Dorsolateral prefrontal cortex (tissue), 122 donors: ENCODE measurements at places on chromosomes 12 and 14.

- DNase-seq: peak; percentile 65
Measured at GRCh38 chr14:24052656-24053547, 1.1 kb downstream of the CARMIL3 start.

GRCh38 chr12:105455261-105455660 lies 124.8 kb downstream of the C12orf75 start:
- no peak for DNase-seq

DNA sequence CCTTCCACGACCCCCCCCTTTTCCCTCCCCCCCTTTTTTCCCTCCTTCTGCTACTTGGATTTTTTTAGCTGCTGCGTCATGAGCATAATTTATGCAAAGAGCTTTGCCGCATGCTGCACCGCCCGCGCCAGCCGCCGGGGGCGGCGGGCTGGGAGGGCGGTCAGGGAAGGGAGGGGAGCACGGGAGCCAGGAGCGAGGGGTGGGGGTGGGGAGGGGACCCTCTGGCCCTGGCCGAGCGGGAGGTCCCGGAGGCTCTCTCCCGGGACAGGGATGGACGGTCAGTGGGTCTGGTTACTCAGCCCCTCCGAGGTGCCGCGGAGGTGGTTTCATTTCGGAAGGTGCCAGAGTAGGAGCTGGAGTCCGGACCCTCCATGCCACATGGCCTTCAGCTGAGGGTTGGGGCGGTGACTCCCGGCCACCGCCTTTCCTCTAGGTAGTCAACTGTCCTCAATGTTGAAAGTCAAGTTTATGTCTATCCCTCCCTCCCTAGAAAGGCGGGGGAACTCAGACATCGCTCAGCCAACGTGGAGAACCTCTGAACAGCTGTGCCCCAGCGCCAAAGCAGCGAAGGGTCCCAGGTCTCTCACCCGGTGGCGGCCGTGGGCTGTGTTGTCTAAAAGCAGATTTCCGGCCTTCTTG lies at the start of gene POU6F1:
TSS of gene POU6F1 (minus strand) at position 95 of the 639 bp plus-strand sequence. CDS start 11,226 bp downstream, outside the sequence.
- DNase-seq: peak; percentile 35

DNA sequence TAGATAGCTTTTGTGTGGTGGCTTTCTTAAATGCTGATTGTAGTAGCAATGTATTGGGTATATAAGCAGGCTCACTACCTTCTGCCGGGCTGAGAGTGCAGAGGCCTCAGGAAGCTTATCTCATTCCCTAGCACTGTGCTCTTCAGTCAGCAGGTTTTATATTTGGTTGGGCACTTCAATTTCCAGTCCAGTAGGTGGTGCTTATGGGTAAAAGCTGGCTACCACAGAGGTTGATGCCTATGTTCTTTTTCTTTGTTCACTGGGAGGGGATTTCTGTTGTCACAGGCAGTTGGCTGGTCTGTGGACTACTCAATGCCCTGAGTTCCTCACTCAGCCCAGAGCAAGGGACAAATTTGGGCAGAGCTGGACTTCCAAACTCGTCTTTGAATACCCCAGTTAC lies 43.0 kb upstream of the GLIPR1 start:
- no peak for DNase-seq

DNA sequence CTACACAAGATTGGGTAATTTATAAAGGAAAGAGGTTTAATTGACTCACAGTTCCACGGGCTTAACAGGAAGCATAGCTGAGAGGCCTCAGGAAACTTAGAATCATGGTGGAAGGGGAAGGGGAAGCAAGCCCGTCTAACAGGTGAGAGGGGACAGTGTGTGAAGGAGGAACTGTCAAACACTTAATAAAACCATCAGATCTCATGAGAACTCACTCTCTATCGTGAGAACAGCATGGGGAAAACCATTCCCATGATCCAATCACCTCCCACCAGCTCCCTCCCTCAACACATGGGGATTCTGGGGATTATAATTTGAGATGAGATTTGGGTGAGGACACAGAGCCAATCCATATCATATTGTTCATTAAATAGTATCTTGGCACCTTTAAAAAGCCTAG lies 56.1 kb downstream of the EPS8 start:
- no peak for DNase-seq

DNA sequence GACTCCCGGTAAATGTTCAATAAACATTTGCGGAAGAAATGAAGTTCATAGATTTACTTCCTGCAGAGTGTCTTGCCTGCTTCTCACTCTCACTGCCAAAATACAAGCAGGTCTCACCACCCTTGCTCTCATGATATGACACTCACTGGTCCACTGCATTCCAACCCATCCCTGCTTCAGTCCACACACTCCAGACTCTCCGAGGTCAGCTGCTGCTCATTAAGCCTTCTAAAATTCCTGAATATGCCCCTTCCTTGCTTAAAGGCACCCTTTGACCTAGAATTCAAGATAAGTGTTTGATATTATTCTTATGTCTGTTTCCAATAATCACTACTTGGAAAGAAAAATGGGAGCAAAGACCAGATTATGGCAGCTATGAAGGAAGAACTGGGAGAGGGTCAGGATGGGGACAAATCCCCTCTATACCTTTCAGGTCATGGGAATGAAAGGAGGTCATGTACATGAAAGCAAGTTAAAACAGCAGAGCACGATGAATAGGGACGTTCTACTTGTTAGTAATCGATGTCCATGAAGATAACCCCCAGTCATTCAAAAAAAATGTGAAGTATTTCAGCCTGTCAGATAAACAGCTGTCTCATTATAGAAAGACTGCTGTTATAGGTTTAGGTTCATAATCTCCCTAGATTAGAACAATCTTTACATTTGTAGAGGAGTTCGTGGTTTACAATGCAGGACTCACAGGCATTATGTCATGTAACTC lies 10.5 kb upstream of the NID2 start:
- no peak for DNase-seq

DNA sequence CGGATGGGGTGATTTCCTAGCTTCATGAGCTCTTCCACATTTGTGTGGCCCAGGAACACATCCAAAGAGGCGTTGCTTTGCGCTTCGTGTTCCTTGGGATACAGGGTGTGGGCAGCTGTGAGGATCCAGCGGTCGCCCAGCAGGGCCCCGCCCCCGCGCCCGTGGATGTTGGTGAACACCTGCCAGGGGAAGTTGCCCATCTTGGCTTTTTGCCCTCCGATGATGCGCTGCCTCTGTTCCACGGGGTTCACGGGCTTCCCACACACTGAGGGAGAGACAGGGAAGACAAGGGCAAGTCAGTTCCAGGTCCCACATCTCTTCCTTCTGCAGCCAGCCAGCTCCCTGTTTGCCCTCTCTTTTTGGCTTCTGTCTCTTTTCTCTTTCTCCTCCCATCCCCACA lies 11.2 kb downstream of the C1R start:
- DNase-seq: no peak

DNA sequence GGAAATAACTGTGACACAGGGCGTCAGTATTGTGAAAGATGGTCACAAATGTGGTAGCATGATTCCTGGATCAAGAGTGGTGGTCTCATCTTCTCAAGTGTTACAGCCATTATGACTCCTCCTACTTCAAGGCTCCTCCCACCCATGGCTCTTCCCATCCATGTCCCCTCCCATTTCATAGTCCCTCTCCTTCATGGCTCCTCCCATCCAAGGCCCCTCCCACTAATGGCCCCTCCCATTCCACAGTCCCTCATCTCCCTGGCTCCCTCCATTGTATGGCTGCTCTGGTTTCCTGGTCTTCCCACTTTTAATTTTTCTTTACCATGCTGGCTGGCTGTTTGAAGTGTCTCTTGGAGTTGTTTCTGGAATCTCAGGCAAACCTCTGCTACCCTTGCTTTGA lies 1375.2 kb upstream of the TMEM132C start:
- DNase-seq: no peak

DNA sequence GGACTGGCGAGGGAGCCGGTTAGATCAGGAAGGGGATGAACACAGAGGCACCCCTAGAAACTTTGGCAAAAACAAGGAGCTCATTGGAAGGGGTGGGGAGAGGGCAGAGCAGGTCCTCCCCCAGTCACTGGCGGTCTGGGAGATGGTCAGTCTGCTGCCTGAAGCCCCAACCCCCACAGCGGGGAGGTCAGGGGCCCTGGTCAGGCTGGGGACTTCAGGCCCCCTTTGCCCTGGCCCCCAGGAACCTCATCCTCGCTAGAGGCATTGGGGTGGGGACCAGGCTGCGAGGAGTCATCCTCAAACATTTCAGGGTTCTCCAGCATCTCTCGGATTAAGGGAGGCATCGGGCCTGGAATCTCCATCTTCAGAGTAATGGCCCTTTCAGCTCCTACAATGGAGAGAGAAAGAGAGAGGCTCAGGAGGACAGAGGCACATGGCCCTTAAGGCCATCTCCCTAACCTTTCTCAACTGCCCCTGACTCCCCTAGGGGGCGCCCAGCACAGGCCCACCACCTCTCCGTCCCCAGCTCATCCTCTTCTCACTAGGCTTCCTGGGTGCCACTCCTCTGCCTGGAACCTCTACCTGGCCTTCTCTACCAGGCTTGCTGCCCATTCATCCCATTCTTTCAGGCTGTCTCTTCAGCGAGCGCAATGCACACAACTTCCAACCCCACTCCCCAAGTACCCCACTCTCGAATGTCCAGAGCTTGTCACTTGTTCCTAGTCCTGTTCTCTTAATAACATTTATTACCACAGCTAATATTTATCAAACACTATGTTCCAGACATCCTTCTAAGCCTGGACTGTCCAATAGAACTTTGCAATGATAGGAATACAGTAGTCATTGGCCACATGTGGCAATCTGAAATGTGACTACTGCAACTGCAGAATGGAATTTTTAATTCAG lies 4.7 kb upstream of the ITGB7 start:
- DNase-seq: no peak

DNA sequence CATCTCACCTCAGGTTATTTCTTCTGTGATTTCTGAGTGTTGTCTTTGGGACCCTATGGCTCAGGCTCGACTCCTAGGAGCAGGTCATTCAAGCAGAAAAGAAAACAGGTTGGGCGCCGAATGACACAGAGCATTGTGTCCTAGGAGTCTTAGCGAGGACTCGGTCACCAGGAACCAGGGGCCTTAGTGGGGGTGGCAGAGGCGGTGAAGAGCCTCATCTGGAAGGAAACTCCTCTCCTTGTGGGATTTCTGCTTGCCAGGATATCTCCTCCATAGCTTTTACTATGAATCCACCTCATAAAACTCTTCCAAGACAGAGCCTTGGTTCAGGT lies 630 bp downstream of the PLEKHH1 start:
- no peak for DNase-seq

- no peak for DNase-seq
Measured at GRCh38 chr12:47801170-47801903, 18.4 kb downstream of the HDAC7 start.

GRCh38 chr14:54722791-54723432 lies 156.0 kb downstream of the SAMD4A start:
- no peak for DNase-seq

- no peak for DNase-seq
Measured at GRCh38 chr12:6527711-6528110, 6.6 kb upstream of the GAPDH start.

DNA sequence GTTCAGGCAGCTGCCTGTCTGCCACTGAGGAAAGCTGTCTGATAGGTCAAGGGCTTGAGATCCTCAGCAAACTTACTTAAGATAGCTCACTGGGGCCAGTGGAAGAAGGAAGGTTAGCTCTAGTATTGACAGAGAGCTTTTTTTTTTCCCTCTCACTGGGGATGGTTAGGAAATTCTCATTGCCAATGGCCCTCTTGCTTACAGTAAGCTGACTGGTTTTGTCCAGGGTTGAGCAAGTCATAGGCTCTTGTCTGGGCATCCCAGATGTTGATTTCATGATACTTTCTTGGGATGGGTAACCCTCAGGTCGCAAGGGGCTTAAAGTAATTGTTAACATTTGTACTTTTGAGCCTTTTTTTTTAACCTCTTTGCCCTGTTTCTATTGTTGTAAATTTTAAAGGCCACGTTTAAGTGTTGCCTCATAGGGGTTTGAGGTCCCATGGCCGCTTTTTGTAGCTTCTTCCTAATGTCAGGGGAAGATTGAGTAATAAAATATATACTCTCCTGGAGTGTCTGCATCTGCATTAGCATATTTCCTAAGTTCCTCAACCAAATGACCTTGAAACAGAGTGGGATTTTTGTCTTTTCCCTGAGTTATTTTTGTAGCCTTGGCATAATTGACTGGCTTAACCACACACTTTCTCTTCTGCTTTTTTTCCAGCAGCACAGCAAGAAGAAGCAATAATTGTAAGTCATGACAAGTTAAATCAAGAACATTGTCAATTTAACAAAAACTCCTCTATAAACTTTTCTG lies 716.0 kb downstream of the LRFN5 start:
- no peak for DNase-seq

- no peak for DNase-seq
Measured at GRCh38 chr14:70999117-70999516, 91.9 kb downstream of the PCNX1 start.

DNA sequence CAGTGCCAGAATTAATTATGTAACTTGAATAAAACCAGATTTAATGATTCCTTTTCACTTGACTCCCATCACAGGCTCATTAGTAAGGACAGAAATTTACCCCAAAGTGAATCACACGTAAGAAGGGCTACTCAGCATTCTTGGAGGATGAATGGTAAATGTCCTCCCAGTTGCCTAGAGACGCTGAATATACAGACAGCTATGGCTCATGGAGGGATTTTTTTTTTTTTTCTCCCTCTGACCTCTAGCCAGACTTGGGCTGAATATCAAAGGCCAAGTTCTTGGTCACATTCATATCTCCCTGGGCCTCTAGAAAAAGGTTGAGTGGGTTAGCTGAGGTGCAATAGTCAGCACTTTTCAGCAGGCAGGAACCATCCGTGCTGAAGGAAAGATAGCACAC lies 77.5 kb downstream of the PHLDA1 start:
- no peak for DNase-seq

DNA sequence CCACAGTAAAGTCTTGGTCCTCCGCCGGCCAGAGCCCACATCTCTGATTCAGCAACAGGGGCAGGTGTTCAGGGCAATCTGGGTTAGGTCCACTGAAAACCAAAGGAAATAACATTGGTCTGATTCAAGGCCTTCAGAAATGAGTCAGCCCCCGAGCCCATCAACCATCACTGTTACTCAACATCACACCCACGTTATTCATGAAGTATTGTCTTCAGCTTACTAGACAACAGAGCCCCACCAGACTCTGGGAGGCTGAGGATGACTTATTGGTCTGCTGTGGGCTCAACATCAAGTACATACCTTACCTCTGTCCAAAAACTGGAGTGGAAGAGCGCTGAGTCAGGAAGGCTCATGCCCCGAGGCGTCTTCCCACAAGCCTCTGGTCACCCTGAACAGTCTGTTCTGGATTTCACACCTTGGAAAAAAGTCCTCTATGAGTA lies 97.5 kb downstream of the ZFP36L1 start:
- no peak for DNase-seq
